ENCODE measurements at places on chromosomes 2 and 18.

DNA sequence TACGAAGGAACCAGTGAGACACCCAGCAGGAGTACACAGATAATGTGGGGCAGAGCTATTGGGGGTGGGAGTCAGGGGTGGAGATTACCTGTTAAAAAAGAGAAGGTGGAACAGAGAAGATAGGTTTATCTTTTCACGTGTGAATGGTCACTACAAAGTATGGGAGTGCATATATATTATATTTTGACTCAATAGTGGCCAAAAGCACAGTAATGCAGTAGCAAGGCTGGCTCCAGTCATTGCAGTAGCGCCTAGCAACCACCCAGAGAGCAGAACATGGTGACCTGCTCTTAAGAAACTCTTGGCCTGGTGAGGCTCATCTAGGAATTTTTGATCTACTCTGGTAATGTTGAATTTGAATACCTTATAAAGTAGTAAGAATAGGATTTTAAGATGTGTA lies 1.0 kb downstream of the IMPACT start:
- DNase-seq: peak; percentile 38

DNA sequence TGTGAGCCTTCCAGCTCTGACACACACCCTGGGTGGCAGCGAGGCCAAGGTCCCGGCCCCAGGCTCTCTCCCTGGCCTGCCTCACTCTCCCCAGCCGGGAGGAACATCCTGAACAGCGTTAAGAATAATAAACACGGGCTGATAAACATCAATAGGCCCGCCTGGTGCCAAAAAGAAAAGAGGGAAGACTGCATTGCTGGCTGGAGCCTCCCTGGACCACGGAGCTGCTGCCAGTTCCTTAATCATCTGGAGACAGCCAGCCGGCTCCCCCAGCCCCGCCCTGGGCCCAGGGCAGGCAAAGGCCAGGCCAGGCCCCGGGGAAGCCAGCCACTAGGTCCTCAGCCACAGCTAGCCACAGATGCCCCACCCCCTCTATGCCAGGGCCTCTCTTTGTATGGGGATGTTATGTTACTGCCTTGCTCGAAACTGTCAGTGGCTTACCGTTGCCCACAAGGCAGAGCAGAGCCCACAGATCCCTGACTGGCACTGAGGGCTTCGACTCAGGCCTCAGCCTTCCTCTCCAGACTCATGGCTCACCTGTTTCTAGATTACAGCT lies 293.7 kb downstream of the DYSF start:
- no peak for DNase-seq

GRCh38 chr2:205535001-205535400 lies 147.3 kb upstream of the NRP2 start:
- no peak for DNase-seq

DNA sequence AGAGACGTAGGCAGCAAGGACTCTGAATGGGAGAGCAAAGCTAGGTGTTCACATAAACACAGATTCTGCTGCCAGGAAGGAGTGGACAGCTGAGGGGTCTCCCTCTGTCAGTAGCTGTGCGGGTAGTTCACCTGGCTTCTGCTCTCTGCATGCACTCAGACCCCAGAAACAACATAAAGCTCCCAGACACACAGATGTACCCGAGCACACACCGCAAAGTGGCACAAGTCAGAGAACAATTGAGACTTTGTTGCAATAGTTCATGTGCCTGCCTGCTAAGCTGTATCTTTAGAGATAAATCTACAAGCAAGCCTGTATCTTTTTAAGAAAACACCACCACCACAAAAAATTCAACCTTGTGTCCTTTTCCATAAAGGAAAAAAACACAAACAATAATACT lies 420.0 kb upstream of the ST6GAL2 start:
- DNase-seq: no peak

- no peak for DNase-seq
Observed at GRCh38 chr2:198961547-198961946, 496.2 kb downstream of the SATB2 start.

- no peak for DNase-seq
Observed at GRCh38 chr2:200306931-200307723, 634 bp downstream of the SPATS2L start.

- DNase-seq: no peak
Observed at GRCh38 chr2:174893018-174893417, 112.2 kb downstream of the CHN1 start.

DNA sequence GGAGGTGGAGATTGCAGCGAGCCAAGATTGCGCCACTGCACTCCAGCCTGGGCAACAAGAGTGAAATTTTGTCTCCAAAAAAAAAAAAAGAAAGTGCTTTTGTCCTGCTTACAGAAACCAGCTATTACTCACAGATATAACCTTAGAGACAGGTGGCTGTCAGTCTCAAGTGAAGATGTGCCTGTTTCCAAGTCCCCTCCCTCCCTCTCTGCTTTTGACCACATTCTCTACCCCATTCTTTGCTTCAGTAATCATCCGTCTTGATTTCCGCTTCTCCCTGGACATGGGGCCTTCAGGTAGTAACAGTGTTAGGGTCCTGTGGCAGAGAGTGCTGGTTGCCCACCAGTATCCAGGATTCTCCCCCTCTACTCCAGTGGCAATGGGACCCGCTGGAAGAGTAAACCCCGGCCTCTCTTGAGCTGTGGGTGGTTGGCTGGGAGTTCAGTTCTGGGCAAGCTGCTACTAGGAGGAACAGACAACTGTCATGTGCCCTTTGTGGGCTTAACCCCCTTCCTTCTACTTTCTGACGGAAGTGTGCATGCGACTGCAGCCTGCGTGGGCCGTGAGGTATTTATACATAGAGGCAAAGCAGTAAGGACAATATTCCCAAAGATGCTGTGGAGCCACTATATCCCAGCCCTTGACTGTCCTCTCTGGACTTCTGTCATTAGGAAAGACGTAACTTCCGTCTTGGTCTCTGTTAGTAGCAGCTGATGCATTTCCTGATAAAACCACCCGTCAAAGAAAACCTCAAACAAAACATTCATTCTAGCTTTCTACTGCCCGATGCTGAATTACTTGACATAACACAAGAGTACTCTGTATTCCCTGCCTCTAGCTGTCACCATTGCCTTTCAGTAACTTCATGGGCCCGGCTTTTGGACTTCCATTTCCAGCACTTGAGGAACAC lies 17.8 kb downstream of the PDCL3 start:
- no peak for DNase-seq

DNA sequence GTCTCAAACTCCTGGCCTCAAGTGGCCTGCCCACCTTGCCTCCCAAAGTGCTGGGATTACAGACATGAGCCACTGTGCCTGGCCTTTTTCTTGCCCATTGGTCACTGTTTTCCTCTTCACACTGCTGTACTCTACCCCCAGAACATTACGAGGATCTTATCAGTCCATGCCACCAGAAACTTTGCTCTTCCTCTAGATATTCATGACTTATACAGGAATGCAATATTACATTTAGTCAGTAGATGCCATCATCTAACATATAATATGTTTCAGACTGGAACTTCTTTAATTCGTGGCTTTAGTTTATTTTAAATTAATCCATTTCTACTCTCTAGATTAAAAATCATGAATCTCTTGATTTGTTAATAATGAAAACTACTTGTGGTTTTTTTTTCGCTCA lies 135.5 kb downstream of the COMMD1 start:
- no peak for DNase-seq

- DNase-seq: no peak
Observed at GRCh38 chr2:215983581-215984351, 29.6 kb downstream of the MREG start.

GRCh38 chr18:59569390-59569791 lies 127.8 kb downstream of the CCBE1 start:
- DNase-seq: no peak

- peak; percentile 18 for DNase-seq
Observed at GRCh38 chr2:189674374-189675112, at the start of gene ANKAR. TSS of gene ANKAR (plus strand) at chr2:189674670. CDS start at chr2:189676491, 1,821 bp downstream.

- no peak for DNase-seq
Observed at GRCh38 chr18:68676913-68677312, 38.0 kb downstream of the TMX3 start.

DNA sequence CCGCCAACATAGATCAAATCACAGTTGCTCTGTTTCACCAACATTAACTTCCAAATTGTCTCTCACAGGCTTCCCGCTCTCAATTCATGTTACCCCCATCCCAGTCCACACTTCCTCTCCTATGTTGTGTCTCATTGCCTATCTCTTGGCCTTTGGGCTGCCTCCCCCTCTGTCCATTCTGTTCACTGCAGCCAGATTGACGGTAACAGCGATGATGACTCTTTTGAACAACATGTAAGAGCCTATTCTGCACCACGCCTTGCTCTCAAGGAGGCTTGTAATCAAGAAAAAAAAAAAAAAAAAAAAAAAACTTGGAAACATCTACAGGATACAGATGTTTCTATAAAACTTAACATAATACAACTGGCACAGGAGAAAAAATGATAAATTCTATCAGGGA lies 77.3 kb upstream of the RMDN2 start:
- no peak for DNase-seq

DNA sequence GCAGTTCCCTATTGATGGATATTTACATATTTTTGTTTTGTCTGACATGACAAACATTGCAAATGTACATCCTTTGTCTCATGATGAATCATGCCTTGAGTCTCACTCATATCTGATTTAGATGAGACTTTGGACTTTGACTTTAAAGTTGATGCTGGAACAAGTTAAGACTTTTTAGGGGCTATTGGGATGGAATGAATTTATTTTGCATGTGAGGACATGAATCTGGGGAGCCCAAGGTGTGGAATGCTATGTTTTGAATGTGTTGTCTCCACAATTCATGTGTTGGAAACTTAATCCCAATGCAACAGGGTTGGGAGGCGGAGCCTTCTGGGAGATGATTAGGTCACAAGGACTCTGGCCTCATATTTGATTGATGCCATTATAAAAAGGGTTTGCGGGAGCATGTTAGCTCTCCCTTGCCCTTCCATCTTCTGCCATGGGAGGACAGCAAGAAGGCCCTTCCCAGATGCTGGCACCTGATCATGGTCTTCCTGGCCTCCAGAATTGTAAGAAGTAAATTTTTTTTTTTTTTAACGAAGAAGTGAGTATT lies 29.1 kb upstream of the INO80D start:
- no peak for DNase-seq

DNA sequence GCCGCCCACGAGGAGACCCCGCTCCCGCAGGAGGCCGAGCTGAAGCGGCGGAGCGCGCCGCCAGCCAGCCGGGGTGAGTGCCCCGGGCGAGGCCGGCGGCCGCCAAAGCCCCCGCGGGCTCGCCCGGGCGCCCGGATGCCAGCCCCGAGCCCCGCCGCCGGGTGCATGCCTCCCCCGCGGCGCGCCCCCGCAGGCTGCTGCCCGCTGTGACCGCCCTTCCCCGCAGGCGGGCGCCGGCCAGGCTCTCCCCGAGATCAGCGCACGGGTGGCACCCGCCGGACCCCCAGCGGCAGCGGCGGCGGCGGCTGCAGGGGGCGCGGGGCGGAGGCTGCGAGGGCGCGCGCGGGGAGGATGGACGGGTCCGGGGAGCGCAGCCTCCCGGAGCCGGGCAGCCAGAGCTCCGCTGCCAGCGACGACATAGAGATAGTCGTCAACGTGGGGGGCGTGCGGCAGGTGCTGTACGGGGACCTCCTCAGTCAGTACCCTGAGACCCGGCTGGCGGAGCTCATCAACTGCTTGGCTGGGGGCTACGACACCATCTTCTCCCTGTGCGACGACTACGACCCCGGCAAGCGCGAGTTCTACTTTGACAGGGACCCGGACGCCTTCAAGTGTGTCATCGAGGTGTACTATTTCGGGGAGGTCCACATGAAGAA lies 470 bp downstream of the KCNF1 start:
- DNase-seq: no peak

GRCh38 chr2:62406573-62407043 lies 99.4 kb downstream of the TMEM17 start:
- DNase-seq: no peak

DNA sequence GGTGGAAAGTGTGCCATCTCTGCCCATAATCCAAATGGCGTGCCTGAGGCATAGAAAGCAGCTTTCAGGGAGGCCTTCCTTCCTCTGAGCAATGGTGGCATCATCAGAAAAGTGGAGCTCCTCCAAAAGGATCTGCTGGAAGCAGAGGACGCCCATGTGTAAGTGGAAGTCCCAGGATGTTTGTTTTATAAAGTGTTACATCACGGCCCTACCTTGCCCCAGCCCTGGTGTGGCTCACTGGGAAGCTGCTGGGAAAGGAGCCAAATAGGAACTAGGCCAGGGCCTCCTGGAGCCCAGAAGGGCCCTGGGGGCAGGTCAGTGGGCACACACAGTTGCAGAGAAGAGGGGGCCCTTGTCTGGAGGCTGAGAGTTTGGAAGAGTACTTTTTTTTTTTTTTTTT lies 4.2 kb upstream of the ODC1 start:
- peak; percentile 25 for DNase-seq

GRCh38 chr2:166344286-166345113 lies 31.2 kb downstream of the SCN9A start:
- DNase-seq: no peak

DNA sequence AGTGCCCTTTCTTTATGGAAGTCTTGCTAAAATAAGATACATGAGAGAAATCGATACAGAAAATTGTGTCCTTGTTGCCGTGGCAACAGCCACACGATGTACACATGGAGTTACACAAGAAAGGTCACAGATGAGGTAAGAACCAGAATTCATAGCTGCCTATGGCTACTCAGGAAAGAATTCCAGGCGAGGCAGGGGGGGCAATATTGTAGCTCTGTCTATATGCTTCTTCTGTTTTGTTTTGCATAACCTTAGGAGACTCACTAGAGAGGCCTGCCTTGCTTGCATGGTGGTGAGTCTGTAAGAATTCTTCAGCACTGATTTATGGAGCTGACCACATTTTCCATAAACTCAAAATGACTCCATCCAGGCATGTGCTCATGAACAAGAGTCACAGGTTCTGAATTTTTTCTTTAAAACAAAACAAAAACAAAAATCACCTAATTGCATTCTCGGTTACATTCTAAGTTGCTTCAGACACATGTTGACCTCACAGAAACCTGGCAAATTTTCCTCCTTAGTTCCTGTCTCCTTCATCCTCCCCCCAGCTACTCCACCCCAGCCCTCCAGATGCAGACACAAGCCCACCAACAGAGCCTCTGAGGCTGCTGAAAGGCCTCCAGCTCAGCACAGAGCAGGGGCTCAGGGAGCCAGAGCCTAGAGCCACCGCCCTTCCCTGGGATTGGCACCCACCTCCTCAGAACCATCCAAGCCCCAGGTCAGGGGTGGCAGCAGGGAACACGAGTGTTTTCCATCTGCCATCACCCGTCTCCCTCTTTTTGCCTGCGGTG lies 183.5 kb downstream of the ANTXR1 start:
- no peak for DNase-seq
